ENCODE measurements at places on chromosomes 6 and 20.

- no peak for DNase-seq
Observed at GRCh38 chr20:2538931-2539720, 2.8 kb downstream of the TMC2 start.

DNA sequence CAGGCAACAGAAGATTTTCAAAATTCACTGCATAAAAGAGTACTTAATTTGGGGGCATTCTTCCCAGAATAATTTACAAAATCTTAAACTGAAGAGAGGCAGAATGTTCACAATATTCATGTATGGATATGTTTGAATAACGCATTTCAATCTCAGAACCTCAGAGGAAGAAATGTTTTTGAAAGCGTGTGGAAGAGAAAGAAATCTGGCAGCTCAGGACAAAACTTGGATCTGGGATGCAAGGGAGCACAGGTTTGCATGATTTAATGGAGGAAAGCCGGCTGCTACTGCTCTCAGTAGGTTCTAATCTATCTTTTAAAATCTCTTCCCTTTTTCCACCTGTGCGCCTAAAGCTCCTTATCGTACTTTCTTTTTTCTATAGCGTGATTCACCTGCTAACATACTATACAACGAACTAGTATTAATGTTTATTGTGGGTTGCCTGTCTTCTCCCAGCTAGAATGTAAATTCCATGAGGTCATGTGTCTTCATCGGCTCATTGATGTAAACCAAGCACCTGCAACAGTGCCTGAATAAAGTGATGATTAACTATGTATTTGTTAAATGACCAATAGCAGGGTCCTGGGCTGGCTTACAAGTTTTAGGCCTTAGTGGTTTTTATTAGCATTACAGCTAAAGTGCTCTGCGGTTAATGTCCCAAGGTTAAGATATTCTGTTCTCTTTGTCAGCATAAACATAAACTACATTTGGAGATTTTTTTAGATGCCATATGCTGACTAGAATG lies 15.3 kb downstream of the PRL start:
- no peak for DNase-seq

GRCh38 chr6:75551367-75551952 lies 50.2 kb upstream of the SENP6 start:
- DNase-seq = no peak

GRCh38 chr6:41709375-41709774 lies 26.0 kb downstream of the TFEB start:
- DNase-seq = no peak

All from Peyer's patch (tissue), 4 donors.